ENCODE measurements at places on chromosomes 5 and 9.

- no peak for DNase-seq
These were observed 12.0 kb downstream of the SAR1B start for GRCh38 chr5:134620634-134621033.

GRCh38 chr9:18423791-18424531, 50.0 kb upstream of the ADAMTSL1 start:
- DNase-seq, result no peak

- peak; percentile 49 for DNase-seq
These were observed 543 bp downstream of the ST8SIA4 start for GRCh38 chr5:100902440-100903038.

DNA sequence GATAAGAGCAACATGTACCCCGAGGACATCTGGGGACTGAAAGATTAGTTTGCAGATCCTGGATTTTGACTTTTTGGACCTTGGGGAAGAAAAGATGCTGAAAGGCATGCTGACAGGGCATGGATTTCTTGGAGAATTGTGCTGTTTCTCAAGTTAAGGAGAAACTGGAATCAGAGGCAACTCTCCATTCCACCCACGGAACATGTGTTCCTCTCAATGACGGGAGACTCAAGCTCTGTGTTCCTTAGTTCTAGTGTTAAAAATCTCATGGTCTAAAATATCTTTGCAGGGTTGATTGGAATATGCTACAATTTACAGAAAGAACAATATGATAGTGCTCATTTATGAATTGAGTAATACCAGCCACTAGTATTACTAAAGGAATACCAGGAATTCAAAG, 34.4 kb upstream of the CDH12 start:
- DNase-seq, result no peak

DNA sequence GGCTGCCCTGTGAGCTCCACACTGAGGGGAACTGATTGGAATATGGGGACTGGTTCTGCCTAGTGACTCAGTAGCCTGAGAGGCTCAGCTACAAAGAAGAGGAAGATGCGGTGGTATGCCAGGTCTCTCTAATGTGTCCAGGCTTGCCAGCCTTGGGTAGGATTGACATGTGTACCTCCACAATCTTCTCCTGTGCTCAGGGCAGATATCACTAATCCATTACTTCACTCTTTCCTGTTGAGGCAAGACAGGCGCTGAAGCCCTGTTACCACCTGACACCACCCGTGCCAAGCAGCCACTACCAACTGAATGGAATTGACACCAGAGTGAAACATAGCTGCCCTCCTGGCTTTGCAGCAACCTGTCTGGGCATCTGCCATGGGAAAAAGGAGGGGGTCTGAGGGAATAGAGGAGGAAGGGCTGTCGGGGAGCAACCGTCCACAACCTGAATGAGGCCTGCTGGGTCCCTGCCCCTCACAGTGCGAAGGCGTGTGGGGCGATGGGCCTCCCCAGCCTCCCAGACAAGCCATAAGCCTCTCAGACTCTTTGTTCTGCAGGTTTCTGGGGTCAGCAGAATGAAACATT, 114.7 kb upstream of the CXCL14 start:
- no peak for DNase-seq

- DNase-seq, result no peak
These were observed 103.1 kb upstream of the CLINT1 start for GRCh38 chr5:157961896-157962590.

- no peak for DNase-seq
These were observed 6.5 kb upstream of the PLIN2 start for GRCh38 chr9:19133549-19134345.

- DNase-seq, result no peak
These were observed 46.8 kb upstream of the FCN1 start for GRCh38 chr9:134964271-134965055.

GRCh38 chr9:16106021-16106571, 553.3 kb downstream of the CCDC171 start:
- DNase-seq, result no peak

DNA sequence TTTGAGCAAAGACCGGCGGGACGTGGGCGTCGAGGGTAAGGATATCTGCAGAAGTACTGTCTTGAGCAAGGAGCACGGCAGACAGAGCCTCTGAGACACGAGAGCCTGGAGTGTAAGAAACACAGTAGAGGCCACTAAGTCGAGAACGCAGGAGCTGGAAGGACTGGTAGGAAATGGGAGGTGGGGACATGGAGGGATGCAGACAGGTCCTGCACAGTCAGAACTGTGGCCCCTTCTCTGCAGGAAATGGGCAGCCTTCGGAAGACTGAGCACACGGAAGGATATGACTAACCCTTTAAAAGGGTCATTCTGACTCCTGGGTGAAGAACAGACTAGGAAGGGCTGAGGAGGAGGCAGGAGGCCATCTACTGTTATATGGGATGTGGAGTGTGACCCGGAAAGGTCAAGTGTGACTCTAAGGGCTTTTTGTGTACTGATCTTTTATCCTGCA, 1.4 kb upstream of the CAMSAP1 start:
- no peak for DNase-seq

DNA sequence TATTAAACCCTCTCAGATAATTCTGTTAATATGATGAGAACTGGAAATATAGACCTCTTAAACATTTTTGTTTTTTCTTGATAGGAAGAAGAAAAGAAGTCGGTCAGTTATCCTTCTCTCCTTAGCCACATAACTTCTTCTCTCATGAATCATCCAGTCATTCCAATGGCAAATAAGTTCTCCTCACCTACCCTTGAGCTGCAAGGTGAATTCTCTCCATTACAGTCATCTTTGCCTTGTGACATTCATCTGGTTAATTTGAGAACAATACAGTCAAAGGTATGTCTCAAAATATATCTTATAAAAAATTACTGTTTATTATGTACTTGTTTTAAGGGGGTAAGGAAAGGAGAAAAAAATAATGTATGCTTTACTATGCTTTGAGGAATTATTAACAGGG, 165.3 kb downstream of the MAN2A1 start:
- DNase-seq, result no peak

GRCh38 chr5:1642621-1643061, 118.9 kb upstream of the LPCAT1 start:
- DNase-seq, result no peak

- no peak for DNase-seq
These were observed 184.0 kb downstream of the GNAQ start for GRCh38 chr9:77847626-77848025.

GRCh38 chr9:107351382-107352045, 68.4 kb downstream of the RAD23B start:
- DNase-seq, result no peak

GRCh38 chr5:81788329-81788728, 37.4 kb upstream of the SSBP2 start:
- no peak for DNase-seq

Measured in stimulated activated CD4-positive, alpha-beta T cell treated with anti-CD3 and anti-CD28 coated beads, Interleukin-1b, Interleukin-23, amount 100 ng/mL, for 48 hours (primary cell).